ENCODE measurements at places on chromosomes 4 and X. TPM values are rescaled to one million over a fixed set of nuclear protein-coding genes. Genes with fewer than 3 reads are reported as not detected.

- peak; percentile 42 for DNase-seq
Measured at GRCh38 chr4:3136454-3136853, 62.0 kb downstream of the HTT start.

GRCh38 chr4:70734971-70735370 lies 13.2 kb downstream of the RUFY3 start:
- no peak for DNase-seq

DNA sequence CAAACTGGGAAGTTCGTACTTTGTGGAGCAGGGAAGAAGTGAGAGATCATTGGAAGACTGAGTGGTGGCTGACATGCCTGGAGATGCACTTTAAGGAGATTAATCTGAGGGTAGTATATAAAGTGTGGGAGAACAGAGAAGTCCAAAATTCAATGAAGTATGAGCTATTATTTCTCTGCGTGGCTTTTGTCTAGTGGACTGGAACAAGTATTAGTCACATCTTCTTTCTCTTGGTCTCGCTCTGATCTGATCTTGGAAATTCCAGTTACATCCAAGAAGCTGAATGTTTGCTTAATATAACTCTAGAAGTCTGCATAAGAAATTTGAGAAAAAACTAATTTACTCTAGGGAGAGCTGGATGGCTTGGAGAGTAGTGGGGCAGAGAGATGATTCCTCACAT lies 64.8 kb upstream of the NR0B1 start:
- DNase-seq = no peak

DNA sequence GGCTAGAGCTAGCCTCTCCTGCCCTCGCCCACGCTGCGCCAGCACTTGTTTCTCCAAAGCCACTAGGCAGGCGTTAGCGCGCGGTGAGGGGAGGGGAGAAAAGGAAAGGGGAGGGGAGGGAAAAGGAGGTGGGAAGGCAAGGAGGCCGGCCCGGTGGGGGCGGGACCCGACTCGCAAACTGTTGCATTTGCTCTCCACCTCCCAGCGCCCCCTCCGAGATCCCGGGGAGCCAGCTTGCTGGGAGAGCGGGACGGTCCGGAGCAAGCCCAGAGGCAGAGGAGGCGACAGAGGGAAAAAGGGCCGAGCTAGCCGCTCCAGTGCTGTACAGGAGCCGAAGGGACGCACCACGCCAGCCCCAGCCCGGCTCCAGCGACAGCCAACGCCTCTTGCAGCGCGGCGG lies at the start of gene AR:
AR (plus strand) TSS at position 204 of the 400 bp plus-strand sequence. CDS start 1,126 bp downstream, outside the sequence.
- peak; percentile 55 for DNase-seq

DNA sequence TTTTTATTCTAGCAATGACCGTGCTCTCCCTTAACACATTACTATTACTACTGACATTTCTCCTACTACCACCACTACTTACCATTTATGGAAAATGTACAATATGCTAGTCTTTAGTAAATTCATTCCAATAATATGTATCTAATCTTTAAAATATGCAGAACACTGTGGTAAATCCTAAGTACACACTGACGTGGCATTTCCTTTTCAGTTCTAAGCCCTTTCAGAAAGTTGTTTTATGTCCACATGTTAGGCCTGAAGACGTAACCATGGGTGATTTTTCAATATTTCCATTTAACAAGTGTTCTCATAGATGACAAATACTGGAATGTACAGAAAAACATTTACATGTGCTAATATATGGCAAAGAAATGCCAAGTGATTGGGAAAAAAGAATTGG lies 268.6 kb upstream of the SLIT2 start:
- DNase-seq = peak; percentile 97

GRCh38 chr4:26496207-26496783 lies 6.0 kb upstream of the CCKAR start:
- DNase-seq = no peak

GRCh38 chrX:16868920-16869319 lies 1.2 kb downstream of the RBBP7 start:
- DNase-seq = no peak

DNA sequence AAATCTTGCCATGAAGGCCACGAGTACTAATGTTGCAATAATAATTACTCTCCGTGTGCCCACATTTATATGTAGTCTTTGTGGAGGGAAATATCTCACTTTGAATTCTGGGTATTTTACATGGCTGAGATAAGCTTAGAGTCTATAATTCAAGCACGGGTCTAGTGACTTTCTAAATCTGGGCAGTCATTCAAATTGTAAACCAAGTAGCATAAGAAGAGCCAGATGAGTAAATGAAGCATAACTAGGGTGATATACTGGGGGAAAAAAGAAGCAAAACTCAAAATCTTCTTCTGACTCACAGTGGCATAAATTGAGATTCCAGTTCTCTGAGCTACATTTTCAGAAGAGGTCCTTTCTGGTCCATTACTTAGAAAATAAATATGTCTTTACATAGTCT lies 53.0 kb downstream of the MAPK10 start:
- peak; percentile 85 for DNase-seq

DNA sequence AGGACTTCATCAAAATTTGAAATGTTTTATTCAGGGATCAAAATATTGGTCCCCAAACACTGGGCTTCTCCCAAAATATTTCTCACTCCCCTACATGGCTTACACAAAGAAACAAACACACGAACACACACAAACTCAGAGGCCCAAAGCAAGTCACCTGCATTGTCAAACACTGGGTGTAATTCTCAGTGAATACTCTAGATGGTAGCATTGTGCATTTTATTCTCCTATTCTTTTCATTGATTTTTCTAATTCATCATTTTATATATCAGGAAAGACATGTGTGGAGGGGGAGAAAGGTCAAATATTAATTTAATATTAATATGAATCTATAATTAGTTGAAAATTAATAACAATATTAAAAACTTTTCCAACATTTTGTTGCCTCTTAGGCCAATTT lies 72.3 kb upstream of the TNMD start:
- DNase-seq = peak; percentile 0

- peak; percentile 80 for DNase-seq
Measured at GRCh38 chr4:118967393-118967792, 78.7 kb downstream of the SYNPO2 start.

Gene FGB
- polyA plus RNA-seq = not detected

Gene PPP4R3C
- not detected for polyA plus RNA-seq

Gene TIGD2
- 6.1 TPM for polyA plus RNA-seq

Data from fibroblast of lung (primary cell).